HCT116 (cell line): ENCODE measurements at places on chromosomes 3 and 15. TPM values are rescaled to one million over a fixed set of nuclear protein-coding genes. Genes with fewer than 3 reads are reported as not detected.

The GHSR gene
- not detected for total RNA-seq

The BRK1 gene
- 93.4 TPM for total RNA-seq

The TRH gene
- total RNA-seq: not detected

The MYH15 gene
- total RNA-seq: 11.2 TPM

The CPA3 gene
- not detected for total RNA-seq

The KIF23 gene
- 83.7 TPM for total RNA-seq

The LRRC34 gene
- total RNA-seq: not detected

GRCh38 chr3:30986551-30986950 is 92.1 kb upstream of the GADL1 start:
- no peak for DNase-seq

DNA sequence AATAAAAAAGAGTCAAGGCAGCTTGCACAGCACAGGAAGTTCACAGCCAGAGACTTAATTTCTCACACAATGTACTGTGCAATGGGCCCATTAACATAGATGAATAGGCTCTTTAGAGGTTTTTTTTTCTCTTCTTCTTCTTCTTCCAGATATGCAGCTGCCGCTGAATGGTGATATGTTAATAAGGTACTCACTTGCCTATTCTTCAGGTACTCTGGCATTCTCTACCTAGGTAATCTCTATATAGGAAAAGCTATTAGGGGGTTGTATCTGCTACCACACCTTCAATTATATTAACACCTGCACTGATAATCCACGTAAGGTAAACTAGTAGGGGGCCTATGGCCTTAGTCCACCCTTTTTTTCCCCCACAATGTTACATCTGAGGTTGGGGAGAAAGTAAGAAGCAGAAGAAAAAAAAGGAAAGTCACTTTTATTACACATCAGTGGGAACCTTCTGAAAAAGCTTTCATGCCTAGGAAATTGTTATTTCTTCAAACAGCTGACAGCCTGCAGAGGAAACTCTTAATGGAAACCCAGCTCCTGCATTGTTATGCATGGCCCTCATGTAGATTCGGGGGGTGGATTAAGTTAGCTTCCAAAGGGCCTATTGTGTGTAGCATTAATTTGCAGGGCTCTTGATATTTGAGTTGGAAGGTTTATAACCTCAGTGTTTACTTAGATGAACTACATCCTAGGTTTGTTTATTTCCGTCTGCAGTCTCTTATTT is 525.5 kb downstream of the ZIC1 start:
- DNase-seq: no peak

GRCh38 chr3:130558366-130558765 is 41.4 kb downstream of the COL6A6 start:
- DNase-seq: no peak

- no peak for DNase-seq
Observed at GRCh38 chr3:14509796-14510100, 30.4 kb downstream of the GRIP2 start.

DNA sequence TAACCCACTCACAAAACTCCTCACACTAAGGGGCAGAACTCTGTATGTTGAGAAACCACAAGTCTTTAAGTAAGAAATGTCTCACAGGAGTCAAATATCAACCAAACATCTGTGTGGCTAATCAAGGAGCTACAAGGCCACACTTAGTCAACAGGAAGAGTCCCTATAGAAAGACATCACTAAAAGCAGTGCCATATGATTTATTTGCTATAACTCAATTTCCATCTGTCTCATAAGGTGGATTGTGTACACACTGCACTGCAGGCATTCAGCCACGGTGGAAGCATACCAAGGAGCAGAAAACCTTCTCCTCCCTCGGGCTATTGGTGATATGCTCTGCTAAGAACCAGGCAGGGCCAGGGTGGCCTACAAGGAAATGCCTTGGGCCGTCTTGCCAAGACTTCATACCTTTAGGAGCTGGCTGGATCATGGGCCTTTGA is 197.6 kb upstream of the CFAP20DC start:
- no peak for DNase-seq

GRCh38 chr3:132543011-132543739 is 53.9 kb upstream of the ACKR4 start:
- peak; percentile 19 for DNase-seq

DNA sequence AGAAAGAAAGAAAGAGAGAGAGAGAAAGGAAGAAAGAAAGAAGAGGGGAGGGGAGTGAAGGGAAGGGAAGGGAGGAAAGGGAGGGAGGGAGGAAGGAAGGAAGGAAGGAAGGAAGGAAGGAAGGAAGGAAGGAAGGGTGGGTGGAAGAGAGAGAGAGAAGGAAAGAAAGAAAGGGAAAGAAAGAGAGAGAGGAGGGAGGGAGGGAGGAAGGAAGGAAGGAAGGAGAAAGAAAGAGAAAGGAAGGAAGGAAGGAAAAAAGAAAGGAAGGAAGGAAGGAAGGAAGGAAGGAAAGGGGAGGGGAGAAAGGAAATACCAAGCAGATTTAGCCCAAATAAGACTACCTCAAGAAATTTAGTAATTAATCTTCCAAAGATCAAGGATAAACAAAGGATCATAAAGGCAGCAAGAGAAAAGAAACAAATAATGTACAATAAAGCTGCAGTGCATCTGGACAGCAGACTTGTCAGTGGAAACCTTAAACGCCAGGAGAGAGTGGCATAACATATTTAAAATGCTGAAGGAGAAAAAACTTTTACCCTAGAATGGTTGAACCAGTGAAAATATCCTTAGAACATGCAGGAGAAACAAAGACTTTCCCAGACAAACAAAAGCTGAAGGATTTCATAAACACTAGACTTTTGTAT is 427.6 kb downstream of the TBL1XR1 start:
- no peak for DNase-seq

DNA sequence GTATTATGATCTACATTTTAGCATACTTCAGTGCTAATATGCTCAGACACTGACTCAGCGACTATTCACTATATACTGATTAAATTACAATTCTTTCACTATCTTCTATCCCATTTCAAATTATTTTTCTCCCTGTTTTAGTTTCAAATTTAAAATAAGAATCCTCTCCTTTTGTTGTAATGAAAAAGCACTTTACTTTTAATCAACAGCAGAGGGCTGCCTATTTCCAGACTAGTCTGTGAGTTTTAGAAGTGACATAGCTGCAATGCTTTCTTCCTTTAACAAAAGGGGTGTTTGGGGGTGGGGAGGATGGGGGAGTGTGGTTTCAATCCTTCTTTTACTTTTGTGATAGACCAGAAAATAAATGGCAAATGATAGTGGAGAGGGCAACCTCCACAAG is 2.4 kb downstream of the NEDD4 start:
- no peak for DNase-seq

DNA sequence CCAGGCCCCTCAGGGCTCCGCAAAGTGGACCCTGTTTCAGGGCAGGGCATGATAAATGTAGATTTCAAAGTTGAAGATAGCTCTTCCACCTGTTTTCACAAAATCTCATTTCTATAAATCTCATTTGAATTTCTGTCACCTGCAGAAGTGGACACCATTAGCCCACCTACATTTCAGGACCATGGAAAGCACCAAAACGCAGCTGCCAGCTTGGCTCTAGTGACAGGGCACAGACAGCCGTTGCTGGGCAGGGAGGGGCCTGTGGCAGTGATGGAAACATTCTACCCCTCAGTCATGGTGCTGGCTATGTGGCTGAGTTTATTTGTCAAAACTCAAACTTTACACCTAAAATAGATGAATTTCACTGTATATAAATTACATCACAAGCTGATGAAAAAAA is 40.4 kb downstream of the PRR23E start:
- no peak for DNase-seq

- DNase-seq: no peak
Observed at GRCh38 chr3:132090921-132091320, 56.1 kb upstream of the CPNE4 start.
